NCI-H1092 treated with DMSO at 0.1 percent for 48 hours (cell line): ENCODE measurements at places on chromosomes 2 and 18.

GRCh38 chr2:29259221-29259620 is 144.0 kb downstream of the CLIP4 start:
- no peak for DNase-seq

GRCh38 chr2:8860239-8860638 is 22.8 kb upstream of the KIDINS220 start:
- DNase-seq, result no peak

DNA sequence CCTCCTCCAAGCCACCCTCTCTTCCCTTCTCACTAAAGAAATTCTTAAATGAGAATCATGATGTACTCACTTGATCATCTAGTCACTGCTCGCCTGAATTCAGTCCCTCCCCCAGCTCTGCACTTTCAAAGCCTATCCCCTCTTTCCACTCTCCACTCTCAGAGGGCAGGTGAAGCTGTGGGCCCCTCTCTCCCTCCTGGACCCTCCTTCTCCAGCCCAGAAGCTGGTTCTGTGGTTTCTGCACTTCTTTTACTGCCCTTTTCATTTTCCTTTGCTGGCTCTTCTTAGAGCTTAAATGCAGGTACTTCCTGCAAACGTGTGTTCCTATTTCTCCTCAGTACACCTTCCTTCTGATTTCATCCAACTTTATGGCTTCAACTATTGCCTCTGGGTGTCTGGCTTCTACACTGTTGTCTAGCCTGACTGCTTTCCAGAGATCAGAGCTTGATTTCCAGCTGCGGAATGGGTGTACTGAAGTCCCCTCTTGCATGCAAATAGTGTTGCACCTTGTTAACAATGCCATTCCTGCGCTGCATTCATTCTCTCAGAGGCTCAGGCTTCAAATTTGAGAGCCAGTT is 15.3 kb upstream of the TXNDC2 start:
- no peak for DNase-seq

DNA sequence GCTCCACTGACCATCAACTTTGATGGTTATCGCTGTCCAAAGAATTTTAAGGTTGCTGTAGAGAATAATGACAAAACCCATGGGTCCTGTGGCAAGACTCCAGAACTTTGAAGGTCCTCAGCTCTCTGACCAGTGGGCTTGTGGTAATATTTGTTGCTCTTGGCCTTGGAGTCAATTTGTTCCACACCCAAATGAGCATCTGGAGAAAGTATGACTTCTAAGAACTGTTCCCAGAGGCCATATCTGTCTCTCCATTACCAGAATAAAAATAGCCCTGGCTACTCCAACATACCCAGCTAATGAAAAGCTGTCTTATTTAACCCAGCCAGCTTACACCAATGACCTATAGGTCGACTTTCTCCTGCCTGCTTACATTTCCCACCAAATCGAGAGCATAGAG is 466.4 kb downstream of the MEIS1 start:
- no peak for DNase-seq

DNA sequence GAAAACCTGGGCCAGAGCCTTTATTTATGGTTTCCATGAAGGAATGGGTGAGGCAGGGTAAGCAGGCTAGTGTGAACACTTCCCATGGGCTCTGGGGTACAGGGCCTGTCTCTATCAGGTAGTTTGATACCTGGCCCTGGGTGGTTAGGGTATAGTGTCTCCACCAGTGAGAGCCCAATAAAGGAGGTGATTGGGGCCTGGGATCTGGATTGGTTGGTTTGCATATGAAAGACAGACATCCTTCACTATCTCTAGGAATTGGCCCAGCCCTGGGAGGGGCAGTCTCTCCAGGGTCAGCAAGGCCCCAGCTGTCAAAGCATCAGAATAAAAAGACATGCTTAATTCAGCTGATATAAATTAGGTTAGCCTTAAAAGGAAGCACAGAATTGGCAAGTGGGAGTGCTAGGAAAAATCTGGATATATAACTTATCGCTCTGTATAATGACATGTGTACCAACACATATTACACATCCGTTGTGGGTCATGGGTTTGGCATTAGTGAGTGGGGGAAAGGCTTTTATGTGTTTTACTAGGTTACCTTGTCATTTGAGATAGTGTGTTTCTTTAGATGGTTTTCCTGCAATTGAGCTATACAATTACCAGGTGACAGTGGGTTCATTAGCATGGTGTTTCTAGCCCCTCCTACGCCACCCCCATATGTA is 18.5 kb upstream of the TMEM178A start:
- no peak for DNase-seq

DNA sequence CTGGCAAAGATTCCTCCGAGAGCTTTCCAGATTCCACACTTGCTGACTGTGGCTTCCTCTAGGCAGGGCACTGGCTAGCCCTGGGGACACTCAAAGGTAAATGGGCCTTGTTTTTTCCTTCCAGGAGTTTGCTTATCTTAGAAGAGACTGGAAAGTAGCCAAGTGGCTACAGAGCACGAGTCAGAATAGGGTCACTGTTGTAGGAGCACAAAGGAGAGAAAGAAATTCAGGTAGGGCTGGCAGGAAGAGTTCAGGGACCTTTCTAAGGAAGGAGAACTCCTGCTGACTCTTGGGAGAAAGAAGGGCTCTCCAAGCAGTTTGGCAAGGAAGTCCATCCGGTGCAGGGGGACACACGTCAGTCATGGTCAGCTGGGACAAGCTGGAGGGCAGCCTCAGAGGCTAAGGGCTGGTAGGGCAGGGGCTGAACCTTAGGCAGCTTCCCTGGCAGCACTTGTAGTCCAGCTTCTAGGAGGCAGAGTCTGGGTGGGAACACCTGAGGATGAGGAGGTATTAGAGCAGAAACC is 39.5 kb downstream of the NIFK start:
- no peak for DNase-seq

DNA sequence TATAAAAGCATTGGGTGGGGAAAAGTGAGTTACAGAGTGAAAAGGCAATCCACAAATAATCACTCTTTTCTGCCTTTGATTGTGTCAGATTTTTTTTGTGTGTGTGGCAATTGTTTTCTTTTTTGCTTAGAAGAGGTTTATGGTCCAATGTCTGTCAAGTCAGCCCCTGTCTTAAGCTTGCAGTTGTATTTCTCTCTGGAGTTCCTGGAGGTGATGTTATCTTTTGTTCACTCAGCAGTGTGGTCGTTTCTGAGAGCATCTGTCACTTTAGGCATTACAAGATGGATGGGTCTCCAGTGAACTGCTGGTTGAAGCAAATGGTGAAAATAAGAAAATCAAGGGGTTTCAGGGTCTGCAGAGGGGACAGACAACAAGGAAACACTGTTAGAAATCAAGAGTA is 121.3 kb downstream of the GREB1L start:
- DNase-seq, result no peak

DNA sequence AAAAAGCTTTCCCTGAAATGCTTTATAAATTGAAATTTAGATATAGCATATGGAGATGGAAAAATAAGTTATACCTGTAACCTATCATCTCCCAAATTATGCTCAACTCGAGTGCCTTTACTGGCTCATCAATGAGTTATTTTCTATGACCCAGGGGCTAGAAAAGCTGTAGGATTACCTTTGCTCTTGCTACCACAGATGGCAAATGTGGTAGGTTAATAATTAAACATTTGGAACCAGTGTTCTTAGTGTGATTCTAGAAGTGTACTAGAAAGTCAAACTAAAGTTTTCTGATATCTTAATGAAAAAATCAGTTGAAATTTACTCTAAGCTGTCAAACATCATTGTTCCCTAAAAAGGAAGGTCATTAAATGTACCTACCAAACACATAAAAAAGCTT is 22.5 kb downstream of the ALS2 start:
- no peak for DNase-seq

DNA sequence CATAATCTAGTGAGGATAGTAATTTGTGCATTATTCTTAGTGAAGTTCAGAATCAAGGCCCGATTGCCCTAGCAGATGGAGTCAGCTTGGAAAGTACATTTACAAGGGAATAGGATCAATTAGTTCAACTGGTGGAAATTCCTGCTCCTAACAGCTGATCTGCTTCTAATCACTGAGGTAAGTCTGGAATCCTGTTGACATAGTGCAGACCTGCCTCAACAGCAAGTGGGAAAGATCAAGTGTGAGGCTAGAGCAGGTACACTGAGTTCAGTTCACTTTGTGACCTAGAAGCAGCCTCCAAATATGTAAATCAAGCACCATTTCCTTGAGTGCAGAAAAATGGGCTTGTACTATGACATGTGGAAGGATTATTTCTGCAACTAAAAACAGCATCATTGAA is 111.2 kb upstream of the NOSTRIN start:
- DNase-seq, result no peak

DNA sequence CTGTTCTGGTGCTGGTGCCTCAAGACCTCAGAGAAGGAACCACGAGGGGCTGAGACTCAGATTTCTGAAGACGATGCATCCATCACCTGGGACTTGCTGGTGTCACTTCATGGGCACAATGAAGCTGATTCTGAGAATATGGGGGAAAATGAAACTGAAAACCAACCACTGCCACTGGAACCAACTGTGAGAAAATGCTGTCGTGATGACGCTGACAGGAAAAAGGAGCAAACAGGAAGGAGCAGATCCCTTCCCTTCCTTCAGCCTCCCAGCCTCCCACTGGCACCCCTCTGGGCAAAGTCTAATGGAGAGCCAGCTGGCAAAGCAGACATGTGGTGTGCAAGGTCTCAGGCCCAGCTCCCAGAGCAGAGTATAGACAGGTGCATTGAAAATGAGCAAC is 109.7 kb downstream of the FOXI3 start:
- DNase-seq, result no peak

- no peak for DNase-seq
Measured at GRCh38 chr18:31723990-31724711, 36.5 kb downstream of the SLC25A52 start.

GRCh38 chr18:76720683-76721082 is 101.7 kb upstream of the ZNF236 start:
- no peak for DNase-seq

GRCh38 chr2:43634604-43635306 is 2.3 kb upstream of the PLEKHH2 start:
- DNase-seq, result peak; percentile 88

DNA sequence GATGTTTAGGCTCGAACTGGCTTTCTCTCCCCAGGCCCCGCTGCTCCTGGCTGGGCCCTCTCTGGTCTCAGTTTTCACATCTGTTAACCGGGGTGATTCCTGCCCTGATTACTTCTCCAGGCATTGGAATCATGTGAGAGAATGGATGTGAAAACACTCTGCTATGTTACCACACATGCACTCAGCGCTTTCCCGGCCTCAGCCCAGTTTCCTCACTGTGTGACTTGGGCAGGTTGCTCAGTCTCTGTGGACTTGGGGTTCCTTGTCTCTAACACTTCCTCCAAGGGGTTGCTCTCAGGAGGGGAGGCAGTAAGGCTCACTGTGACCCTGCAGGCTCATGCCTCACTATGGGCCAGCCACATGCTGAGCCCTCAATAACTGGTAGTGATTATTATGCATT is 230.4 kb upstream of the HS6ST1 start:
- DNase-seq, result no peak

- no peak for DNase-seq
Measured at GRCh38 chr18:55031164-55031563, 71.9 kb upstream of the CCDC68 start.

- no peak for DNase-seq
Measured at GRCh38 chr2:89848763-89849368, 1157.4 kb downstream of the RPIA start.

DNA sequence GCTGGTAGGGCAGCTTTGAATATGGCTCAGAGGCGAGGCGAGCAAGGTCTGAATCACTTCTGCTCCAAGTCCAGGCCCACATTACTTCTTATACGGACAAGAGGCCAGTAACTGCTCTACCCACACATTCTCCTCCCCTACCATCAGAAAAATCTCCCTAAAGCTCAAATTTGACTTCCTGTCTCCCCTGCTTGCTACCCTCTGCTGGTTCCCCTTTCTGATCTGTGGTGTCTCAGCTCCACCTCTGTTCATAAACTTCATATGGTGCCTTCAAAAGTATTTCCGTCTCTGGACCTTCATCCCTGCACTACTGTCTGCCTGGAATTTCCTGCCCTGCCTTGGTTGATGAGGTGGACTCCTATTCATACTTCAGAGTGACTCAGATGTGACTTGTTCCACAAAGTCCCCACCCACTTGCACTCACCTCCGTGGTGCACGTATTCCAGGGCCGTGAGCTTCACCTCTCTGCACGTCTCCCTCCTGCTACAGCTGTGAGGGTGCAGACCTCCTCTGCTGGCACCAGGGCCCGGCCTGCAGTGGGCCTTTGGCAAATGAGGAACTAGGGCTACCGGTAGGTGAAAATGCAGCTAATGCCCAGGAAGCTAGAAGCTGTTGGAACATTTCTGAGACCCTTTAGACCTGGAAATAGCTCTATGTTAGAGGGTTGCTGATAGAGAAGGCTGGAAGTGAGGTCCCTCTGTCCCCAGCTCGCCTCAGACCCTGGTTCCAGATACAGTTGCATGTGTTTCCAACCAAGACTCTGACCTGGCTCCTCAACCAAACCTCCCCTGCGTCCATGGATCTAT is 24.6 kb upstream of the KCMF1 start:
- DNase-seq, result no peak

DNA sequence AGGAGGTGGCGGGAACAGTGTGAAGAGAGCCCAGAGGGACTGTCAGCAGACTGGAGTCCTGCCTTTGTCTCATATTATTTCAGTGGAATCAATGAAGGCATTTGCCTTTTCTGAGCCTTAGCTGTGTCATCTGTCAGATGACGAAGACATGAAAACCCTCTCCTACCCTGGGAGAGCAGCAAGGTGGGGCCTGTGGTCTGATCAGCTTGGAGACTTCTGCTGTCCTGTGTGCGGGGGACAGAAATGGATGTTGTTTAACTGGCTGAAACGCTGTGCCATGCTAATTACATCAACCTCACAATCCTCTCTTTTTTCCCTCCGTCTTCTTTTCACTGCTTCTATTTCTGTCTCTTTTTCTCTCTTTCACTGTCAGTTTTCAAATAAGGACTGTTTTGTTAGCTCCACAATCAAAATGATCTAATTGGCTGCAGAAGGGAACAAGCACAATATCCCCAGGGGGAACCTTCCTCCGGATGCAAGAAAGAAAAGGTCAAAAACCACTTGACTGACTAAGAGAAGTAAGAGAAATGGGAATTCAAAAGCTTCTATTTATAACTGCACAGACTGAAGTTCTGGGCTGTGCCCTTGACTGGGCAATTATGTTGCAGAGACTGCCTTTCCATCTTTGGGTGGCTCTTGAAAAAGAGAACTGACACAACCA is 340.1 kb downstream of the CLIP4 start:
- no peak for DNase-seq

- no peak for DNase-seq
Measured at GRCh38 chr2:152394326-152394725, 59.4 kb downstream of the FMNL2 start.

- no peak for DNase-seq
Measured at GRCh38 chr2:205188239-205189138, 493.8 kb upstream of the NRP2 start.

DNA sequence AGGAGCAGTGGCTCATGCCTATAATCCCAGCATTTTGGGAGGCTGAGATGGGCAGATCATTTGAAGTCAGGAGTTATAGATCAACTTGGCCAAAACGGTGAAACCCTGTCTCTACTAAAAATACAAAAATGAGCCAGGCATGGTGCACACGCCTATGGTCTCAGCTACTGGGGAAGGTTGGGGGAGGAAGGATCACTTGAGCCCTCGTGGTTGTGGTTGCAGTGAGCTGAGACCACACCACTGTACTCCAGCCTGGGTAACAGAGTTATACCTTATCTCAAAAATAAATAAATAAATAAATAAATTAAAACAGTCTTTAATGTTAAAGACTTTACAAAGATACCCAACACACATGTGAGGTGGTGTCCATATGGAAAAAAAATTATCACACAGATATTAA is 134.0 kb downstream of the C2orf74 start:
- DNase-seq, result no peak

GRCh38 chr2:114170070-114170469 is 272.4 kb upstream of the DPP10 start:
- DNase-seq, result no peak
